GM12878 (cell line): ENCODE measurements at places on chromosomes 2 and 18.

DNA sequence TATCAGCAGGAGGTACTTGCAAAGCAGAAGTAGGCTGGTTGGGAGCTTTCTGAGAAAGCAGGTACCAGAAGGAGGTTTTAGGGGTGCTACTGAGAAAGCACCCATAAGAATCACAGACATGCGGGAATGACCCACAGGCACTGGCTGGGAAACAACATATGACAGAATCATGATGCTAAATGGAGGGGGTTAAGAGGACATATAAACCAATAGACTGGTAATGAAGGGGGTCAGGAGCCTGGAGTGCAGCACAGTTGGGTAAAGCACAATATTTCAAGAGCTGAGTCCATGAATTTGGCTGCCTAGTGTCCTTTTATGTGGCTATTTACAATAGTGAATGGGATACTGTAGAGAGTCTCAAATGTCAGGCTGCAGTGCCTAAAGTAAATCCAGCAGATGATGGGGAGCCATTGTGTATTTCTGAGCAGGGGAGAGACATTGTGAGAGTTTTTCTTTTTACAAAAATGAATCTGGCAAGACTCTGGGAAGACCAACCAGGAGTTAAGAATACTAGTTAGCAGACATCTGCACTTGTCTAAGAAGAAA lies 27.6 kb upstream of the GMCL1 start:
- peak overlapping the region; percentile 58 for H3K27ac ChIP-seq
- no peaks in the 10 kb centered on the region for H3K27me3 ChIP-seq
- no peak for DNase-seq

DNA sequence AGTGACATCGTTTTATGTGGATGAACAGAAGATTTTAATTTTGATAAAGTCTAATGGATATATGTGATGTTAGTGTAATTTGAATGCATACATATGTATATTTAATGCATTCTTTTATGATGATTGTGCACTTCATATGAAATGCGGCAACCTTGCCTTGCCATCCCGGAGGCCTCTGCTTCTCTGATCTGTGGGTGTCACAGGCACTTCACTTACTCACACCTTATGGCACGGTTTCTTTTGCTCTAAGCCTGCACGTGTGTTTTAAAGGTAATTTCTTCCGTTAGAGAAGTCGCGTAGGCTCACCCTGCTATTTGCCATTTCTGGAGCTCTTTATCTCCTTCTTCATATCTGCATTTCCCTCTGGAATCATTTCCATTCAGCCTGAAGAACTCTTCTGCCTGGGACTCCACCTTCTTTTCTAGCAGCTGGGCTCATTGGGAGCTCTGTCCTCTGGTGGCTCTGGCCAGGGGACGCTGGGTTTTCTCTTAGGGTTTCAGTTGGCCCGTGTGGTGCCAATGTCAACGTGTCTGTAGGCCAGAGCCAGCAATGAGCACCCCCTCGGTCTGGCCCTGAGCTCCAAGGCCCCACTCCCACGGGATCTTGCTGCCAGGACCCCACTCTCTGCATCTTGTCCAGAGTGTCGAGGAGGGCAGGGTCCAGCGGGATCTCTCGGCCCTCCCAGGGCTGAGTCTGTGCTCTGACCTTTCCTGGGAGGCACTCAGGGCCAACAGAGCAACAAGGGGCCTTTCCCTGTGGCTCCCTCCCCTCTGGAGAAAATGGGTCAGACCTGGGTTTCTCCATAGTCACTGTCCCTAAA lies 97.3 kb downstream of the RTP5 start:
- H3K27me3 ChIP-seq: no peaks in the 10 kb centered on the region
- no peak overlapping the region for H3K4me3 ChIP-seq
- no peak overlapping the region; the same call in 1 of the 2 replicates for H3K27ac ChIP-seq
- DNase-seq: no peak

DNA sequence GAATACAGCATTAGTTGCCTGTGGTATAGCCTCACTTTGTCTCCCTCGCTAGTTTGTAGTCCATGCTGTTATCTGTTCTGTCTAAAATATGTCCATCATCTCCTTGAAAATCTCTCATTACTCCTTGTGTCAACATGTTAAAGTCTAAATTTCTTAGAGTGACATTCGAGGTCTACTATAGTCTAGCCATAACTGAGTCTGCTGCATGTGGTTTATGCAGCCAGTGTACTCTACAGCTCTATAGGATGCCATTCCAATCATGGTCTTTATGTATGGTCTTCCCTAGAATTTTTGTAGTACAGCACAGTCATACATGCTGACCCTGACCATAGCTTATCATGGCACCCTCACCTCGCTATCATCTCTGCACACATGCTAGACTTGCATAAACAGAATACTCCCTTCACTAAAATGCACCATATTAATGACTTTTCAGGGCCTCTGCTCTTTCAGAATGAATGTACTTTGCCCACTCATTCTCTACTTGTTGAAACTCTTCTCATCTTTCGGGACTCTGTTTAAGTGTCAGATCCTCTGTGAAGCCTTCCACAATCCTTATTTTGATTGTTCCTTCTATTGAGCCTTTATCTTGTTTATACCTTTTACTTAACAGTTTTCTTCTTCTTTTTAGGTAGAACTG lies 12.8 kb downstream of the TANK start:
- no peaks in the 10 kb centered on the region for H3K36me3 ChIP-seq
- H3K4me1 ChIP-seq: peaks cover 52% of the 10 kb centered on the region
- peak overlapping the region; percentile 36 for H3K27ac ChIP-seq
- no peaks in the 10 kb centered on the region for H3K27me3 ChIP-seq

- H3K27ac ChIP-seq: no peak overlapping the region
- H3K36me3 ChIP-seq: no peaks in the 10 kb centered on the region
- no peak for DNase-seq
- no peaks in the 10 kb centered on the region for H3K27me3 ChIP-seq
- no peak overlapping the region for H3K4me3 ChIP-seq
These were observed 41.7 kb upstream of the LDLRAD4 start for GRCh38 chr18:13176847-13177246.

DNA sequence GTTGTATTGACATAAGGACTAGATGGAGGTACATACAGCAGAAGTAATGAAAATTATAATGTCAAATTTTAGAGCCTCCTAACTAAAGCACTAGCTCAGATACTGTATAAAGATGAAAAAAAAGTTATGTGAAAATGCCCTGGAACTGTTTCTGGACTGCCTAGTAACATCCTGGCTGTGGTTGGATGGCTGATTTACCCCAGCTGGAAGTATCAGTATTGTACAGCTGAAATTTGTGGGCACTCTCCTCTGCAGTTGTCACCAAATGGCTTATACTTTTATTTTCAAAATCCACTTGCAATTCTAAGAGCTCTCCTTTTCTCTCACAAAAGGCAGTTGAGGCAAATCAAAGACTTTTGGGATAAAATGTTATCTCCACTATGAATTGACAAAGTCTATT lies 239.2 kb downstream of the RPIA start:
- H3K27ac ChIP-seq: no peak overlapping the region
- no peaks in the 10 kb centered on the region for H3K36me3 ChIP-seq
- no peak for DNase-seq
- H3K27me3 ChIP-seq: no peaks in the 10 kb centered on the region
- H3K4me3 ChIP-seq: no peak overlapping the region

DNA sequence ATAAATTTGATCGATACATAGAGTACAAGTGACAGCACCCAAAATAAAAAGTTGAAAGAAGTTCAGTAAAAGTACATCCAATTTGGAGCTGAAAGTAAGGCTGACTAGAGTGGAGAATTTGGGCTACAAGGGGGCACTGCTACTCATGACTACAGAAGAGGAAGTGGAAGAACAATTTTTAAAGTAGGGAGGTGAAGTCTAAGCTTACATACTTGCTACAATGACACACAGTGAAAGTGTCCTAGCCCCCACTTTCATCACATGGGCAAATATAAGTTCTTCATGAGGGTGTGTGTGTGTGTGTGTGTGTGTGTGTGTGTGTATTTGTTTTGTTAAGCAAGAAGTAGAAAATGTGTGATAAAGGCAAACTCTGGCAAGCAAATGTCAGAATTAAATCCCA lies 45.7 kb downstream of the MAP3K2 start:
- DNase-seq: no peak
- no peaks in the 10 kb centered on the region for H3K27me3 ChIP-seq
- no peaks in the 10 kb centered on the region for H3K36me3 ChIP-seq
- no peak overlapping the region for H3K27ac ChIP-seq
- H3K4me1 ChIP-seq: peaks cover 6% of the 10 kb centered on the region

DNA sequence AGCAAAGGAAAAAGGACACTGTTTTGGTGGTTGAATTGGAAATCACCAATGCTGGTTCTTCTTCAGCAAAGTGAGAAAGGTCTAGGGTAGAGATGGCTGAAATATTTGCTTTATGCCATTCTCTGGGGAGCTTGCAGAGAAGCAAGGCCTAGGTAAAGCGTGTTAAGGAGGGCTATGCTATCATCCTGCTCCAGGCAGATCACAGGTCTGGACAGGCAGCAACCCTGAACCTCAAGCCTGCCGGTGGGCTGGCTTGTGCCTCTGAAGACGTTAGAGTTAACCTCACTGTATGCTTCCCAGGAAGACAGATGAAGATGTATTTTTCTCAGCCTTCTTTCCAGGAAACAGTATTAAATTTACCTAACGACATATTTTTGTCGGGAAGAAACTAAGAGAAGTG lies 138.5 kb upstream of the LYPD6 start:
- no peak overlapping the region for H3K4me3 ChIP-seq
- H3K36me3 ChIP-seq: no peaks in the 10 kb centered on the region
- no peak overlapping the region for H3K27ac ChIP-seq
- no peaks in the 10 kb centered on the region for H3K27me3 ChIP-seq
- no peaks in the 10 kb centered on the region for H3K4me1 ChIP-seq

DNA sequence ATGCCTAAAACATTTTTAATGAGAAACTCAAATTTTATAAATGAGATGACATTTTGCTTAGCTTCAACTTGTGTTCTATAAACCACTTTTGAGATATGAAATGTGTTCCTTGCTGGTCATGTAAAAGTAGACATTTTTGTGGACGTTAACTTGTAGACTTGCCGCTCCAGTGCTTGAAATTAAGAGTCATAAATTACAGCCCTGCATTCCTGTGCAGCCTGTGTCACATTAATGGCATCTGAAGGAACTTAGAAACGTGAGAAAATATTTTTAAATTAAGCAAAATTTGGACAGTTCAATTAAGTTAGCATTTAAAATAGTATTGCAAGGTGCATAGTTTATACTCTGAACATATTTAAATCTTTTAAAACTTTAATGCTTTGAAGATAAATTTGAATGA lies 98.3 kb upstream of the LDLRAD4 start:
- H3K27ac ChIP-seq: no peak overlapping the region
- H3K36me3 ChIP-seq: peaks cover 3% of the 10 kb centered on the region
- H3K4me3 ChIP-seq: no peak overlapping the region
- no peaks in the 10 kb centered on the region for H3K4me1 ChIP-seq
- no peaks in the 10 kb centered on the region for H3K27me3 ChIP-seq
- no peak for DNase-seq

DNA sequence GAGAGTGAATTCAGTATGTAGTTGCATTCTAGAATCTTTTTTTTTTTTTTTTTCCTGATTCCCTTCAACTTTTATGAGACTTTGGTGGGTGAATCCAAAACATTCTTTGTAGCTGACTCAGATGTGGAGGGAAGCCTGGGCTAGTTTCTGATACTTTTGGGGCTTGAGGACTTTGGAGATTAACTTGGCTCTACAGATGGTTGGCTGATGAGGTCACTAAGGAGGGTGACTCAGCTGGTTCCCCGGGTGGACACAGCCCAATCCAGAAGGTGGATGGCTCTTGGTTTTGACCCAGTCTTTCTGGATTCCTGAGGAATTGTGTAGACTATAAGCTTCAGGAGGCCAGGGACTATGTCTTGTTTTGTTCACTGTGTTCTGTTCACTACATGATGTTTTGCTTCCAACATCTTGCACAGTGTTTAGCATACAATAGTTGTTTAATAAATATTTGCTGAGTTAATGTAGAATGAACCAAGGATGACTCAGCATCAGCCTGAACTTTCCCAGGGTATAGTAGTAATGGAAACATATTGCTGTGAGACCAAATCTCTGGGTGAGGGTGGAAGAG lies 30.5 kb downstream of the LAMA3 start:
- H3K27ac ChIP-seq: no peak overlapping the region
- no peaks in the 10 kb centered on the region for H3K36me3 ChIP-seq
- H3K4me1 ChIP-seq: no peaks in the 10 kb centered on the region
- no peaks in the 10 kb centered on the region for H3K27me3 ChIP-seq
- no peak for DNase-seq
- H3K4me3 ChIP-seq: no peak overlapping the region

DNA sequence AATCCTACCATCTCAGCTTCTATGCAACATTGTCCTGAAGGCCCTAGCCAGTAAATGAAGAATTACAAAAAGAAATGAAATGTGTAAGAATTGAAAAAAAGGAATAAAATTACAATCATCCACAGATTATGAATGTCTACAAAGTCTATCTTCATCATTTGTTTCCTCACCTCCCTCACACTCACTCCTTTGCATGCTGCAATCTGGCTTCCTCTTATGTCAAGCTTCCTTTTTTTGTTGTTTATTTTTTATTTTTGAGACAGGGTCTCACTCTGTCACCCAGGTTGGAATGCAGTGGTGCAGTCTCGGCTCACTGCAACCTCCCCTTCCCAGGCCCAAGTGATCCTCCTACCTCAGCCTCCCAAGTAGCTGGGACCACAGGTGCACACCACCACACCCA lies 129.0 kb downstream of the CABYR start:
- DNase-seq: no peak
- peaks cover 7% of the 10 kb centered on the region for H3K27me3 ChIP-seq
- no peak overlapping the region for H3K4me3 ChIP-seq
- H3K4me1 ChIP-seq: no peaks in the 10 kb centered on the region
- no peak overlapping the region for H3K27ac ChIP-seq

- H3K36me3 ChIP-seq: peaks cover 2% of the 10 kb centered on the region
- DNase-seq: no peak
- H3K27ac ChIP-seq: no peak overlapping the region
- no peaks in the 10 kb centered on the region for H3K27me3 ChIP-seq
- H3K4me1 ChIP-seq: peaks cover 9% of the 10 kb centered on the region
These were observed 6.8 kb downstream of the HS6ST1 start for GRCh38 chr2:128311755-128312341.

DNA sequence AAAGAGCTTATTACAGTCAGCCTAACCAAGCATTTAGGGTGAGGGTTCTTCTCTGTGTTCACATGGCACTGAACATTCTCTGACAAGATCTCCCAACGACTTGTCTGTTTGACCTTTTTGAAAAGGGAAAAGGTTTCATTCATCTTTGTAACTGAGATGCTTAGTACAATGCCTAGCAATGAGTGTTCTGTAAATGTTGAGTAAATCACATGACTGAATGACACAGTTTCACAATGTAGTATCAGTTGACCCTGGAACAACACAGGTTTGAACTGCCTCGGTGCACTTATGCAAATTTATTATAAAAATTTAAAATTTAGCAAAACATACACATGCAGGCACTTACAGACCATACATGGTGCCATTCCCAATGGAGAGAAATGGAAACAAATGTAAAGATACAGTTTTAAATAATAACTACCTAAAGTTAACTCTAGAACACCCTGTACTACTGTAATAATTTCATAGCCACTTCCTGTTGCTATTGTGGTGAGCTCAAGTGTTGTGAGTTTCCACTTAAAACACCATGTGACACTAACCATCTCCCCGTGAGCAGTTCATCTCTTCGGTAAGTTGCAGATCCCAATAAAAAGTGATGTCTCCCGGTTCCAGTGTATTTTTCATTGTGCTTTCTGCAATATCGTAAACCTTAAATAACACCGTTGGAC lies 34.1 kb upstream of the VWC2L start:
- H3K4me1 ChIP-seq: no peaks in the 10 kb centered on the region
- H3K27me3 ChIP-seq: no peaks in the 10 kb centered on the region
- DNase-seq: no peak
- no peak overlapping the region for H3K27ac ChIP-seq
